ENCODE measurements at places on chromosomes 5 and 9. TPM values are rescaled to one million over a fixed set of nuclear protein-coding genes. Genes with fewer than 3 reads are reported as not detected.

GRCh38 chr9:76798527-76798926, 34.3 kb downstream of the PCA3 start:
- H3K4me1 ChIP-seq = no peaks in the 10 kb centered on the region
- no peak for DNase-seq
- H3K27ac ChIP-seq = no peak overlapping the region
- no peak overlapping the region for H3K4me3 ChIP-seq
- no peaks in the 10 kb centered on the region for H3K36me3 ChIP-seq

DNA sequence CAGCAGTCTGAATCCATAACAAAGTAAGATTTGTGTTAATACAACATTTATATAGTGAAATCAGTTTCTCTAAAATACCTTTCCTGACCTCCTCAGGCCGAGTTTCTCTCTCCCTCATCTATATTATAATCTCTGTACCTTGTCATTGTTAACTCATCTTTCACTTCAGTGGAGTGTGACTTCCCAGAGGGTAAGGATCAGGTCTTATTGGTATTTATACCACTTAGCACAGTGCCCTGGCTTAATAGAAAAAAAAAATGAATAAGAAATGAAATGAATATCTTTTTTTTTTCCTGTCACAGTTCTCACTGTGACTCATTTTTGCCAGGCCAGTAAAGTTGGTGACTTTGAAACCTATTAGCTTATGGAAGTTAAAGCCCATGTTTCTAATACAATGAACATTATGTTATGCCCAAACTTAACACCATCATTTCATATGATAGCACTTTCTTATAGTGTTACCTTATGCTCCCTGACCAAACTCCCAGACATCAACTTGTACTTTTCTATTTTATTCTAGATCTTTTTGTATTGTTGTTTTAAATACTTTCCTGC, 90.1 kb downstream of the NR3C1 start:
- no peak overlapping the region for H3K27ac ChIP-seq
- no peaks in the 10 kb centered on the region for H3K4me1 ChIP-seq

DNA sequence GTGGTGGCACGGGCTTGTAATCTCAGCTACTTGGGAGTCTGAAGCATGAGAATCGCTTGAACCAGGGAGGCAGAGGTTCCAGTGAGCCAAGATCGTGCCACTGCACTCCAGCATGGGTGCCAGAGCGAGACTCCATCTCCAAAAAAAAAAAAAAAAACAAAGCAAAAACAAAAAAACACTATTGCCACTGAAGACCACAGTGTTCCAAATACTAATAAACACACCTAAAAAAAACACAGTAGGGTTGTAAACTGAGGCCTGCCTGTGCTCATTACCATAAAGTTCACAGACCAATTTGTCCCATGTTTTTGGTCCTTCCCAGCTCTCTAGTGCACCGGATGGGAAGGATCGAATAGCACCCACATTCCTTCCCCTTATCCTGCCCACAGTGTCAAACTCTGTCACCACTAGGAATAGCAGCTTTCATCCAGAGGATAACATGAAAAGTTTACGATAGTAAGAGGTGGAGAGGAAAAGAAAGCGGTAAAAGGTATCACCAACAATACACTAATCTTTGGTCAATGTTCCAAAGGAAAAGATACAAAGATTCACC, 49.2 kb downstream of the MYO10 start:
- H3K27ac ChIP-seq = no peak overlapping the region
- no peak for DNase-seq
- peaks cover 9% of the 10 kb centered on the region for H3K4me1 ChIP-seq
- H3K27me3 ChIP-seq = no peaks in the 10 kb centered on the region
- H3K36me3 ChIP-seq = no peaks in the 10 kb centered on the region
- H3K4me3 ChIP-seq = no peak overlapping the region

DNA sequence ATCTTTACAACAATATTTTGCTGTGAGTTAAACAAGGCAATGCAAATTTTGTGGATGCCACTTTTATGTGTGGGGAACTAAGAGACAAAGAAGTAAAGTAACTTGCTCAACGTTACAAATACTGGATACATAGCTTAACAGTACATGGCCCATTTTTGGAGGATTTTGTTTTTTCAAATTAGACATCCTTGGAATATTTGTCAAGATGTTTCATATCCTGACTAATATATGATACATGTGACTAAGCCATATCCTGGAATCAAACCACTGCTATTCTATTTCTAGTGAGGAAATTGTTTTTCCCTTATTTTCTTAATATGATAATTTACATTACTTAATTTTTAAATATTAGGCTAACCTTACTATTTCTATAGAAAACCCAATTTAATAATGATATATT, 529.8 kb downstream of the DMRTA1 start:
- H3K27me3 ChIP-seq = no peaks in the 10 kb centered on the region
- H3K27ac ChIP-seq = no peak overlapping the region
- H3K36me3 ChIP-seq = no peaks in the 10 kb centered on the region
- no peaks in the 10 kb centered on the region for H3K4me1 ChIP-seq
- DNase-seq = no peak
- H3K4me3 ChIP-seq = no peak overlapping the region

DNA sequence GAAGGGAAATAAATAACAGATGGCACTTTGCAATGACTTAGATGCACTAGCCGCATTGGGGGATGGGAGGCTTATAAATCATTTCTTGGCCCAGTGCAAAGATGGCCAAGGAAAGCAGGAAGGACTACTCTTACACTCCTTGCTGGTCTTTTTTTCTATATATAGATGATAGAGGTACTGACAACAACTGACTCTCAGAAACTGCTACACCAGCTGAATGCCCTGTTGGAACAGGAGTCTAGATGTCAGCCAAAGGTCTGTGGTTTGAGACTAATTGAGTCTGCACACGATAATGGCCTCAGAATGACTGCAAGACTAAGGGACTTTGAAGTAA, 1.7 kb downstream of the CCNG1 start:
- H3K4me1 ChIP-seq = no peaks in the 10 kb centered on the region
- peaks cover 15% of the 10 kb centered on the region for H3K36me3 ChIP-seq
- no peak overlapping the region for H3K27ac ChIP-seq
- H3K4me3 ChIP-seq = peak overlapping the region; percentile 86

DNA sequence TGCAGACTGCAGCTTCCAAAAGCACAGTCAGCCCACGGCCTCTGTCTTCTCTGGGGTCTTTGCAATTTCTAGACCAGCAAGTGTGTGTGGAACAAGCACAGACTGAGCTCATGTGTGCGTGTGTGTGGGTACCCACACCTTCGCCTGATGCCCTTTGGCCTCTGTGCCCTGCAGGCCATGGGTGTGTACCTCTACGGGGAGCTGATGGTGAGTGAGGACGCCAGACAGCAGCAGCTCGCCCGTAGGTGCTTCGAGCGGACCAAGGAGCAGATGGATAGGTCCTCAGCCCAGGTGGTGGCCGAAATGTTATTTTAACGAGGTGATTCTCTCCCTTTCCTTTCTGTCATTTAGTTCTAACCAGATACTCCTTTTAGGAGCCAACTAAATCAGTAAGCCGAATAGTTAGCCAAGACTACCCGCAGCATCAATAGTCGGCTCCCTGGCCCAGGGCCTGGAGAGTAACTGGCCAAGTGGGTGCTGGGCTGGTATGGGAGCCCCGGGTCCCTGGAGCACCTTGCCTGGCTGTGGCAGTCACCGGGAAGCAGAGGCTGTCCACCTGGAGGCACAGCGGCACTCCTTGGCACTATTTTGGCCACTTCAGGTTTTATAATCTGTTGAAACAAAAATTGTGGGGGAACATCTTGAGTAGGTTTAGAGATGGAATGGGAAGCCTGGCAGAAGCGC, 235.0 kb downstream of the FANCC start:
- DNase-seq = no peak
- no peak overlapping the region for H3K4me3 ChIP-seq
- no peak overlapping the region for H3K27ac ChIP-seq

The PKD2L2 gene
- not detected for polyA plus RNA-seq

The ENTPD2 gene
- polyA plus RNA-seq = 5.5 TPM

The LEAP2 gene
- 6.9 TPM for polyA plus RNA-seq

The SLC45A2 gene
- 0.22 TPM for polyA plus RNA-seq
